ENCODE measurements at places on chromosomes 4 and X. TPM values are rescaled to one million over a fixed set of nuclear protein-coding genes. Genes with fewer than 3 reads are reported as not detected.

DNA sequence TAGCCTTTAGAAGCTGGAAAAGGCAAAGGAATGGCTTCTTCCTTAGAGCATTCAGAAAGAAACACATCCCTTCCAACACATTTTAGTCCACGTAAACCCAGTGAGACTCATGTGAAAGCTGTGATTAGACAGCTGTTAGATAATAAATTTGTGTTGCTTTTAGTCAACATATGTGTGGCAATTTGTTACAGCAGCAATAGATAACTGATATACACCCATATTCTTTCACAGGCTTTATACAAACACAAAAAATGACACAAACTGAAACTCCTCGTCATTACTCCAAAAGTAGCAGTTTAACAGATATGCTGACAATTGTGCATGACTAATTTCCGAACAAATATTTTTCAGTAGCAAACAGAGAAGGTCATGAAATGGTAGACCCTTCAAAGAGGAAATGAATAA lies 65.3 kb downstream of the ANTXR2 start:
- no peak for DNase-seq

The CC2D2A gene
- total RNA-seq: 13.0 TPM

DNA sequence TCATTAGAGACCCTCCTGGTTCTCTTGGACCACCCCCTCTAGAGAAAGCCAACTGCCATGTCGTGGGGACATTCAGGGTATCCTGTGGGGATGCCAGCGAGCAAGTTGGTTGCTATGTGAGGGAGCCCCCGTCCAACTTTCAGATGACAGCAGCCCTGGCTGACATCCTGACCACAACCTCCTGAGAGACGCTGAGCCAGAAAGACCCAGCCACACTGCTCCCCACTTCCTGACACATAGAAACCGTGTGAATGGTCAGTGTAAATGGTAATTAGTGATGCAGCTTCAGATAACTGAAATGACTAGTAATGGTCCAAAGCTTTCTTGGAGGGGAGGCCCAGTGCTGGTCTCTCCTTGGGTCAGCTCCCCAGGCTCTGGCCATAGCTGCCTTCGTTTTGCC lies 10.8 kb downstream of the CLCN4 start:
- no peak for DNase-seq

The SPANXN5 gene
- not detected for total RNA-seq

The TGIF2LX gene
- not detected for total RNA-seq
